ENCODE measurements at places on chromosomes 4 and X.

- DNase-seq: no peak
Measured at GRCh38 chr4:73816814-73817213, 19.7 kb upstream of the CXCL6 start.

GRCh38 chr4:6500481-6501140 lies 28.2 kb upstream of the PPP2R2C start:
- DNase-seq: no peak

DNA sequence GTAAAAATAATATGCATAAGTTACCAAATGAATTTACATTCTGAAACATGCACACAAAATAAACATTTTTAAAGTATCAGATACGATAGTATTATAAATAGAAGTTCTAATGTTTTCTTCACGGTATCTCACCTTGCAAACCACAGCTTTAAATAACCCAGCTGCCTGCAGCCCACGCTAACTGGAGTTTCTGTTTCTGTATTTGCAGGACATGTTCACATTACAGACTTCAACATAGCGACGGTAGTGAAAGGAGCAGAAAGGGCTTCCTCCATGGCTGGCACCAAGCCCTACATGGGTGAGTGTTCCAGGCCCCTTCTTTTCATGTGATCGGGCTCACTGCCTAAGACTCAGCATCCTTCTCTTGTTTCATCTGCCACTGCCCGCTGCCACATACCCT lies 291.7 kb downstream of the EVC2 start:
- no peak for DNase-seq

DNA sequence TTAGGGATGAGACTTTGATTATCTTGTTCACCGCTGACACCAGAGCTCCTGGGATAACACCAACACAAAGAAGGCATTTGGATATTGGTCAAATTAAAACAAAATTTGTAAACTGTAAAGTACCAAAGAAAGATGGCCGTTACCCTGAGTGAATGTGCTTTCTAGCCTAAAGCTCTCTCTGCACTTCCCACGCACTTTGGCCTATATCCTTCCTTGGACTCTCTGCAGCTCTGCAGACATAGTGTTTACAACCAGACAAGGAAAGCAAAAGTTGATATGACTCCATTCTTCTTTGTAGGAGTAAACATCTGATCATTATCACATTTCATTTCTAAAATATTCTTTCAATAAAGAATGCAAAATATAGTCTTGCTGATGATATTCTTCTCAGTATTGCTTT lies 44.8 kb upstream of the PITX2 start:
- no peak for DNase-seq

- no peak for DNase-seq
Measured at GRCh38 chrX:24594501-24594900, 52.6 kb downstream of the PCYT1B start.

GRCh38 chrX:40327085-40327484 lies 229.3 kb upstream of the BCOR start:
- no peak for DNase-seq

DNA sequence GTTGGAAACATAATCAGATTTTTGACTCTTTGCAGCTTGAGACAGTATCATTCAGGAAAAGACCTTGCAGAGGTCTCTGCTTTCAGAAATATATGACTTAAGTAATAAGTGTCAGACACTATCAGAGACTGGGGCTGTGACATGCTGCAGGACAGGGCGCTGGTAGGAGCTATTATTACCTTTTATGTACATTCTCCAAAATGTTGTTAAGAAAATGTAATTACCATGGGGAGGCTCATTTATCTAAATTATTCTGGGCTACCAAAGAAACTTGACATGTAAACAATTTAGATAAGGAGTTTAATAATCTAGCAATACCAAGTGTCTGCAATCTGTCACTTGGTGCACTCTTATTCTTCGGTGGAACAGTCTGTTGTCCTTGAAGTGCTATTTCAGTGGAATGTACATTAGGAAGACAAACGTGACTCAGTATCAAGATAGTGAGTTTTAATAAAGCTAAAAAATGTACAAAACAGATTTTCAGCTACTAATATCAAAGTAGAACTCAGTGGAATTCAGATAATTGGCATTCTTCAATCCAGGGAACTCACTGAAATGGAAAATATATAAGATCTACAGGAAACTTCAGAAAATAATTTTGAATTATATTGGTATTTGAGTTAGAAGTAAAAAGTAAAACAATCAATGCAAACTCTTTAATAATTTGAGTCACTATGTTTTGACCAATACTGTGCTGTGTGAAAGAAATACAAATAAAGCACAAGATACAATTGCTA lies 214.5 kb downstream of the KCNIP4 start:
- DNase-seq: no peak

DNA sequence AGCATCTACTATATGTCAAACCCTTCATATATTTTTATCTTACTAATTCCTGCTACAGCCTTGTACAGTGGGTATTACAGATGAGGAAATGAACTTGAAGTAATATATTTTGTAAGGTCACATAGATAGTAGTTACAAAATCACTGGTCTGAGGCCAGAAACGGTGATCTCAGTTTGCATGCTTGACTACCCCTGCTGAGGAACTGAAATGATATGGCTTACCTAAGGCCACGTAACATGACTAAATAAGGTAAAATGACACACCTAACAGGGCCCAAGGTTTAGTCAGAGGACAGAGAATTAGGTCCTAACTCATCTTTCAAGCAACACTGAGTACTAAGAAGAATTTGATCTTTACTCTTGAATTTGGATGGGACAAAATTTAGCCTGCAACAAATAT lies 1.5 kb upstream of the COMMD8 start:
- DNase-seq: no peak

- DNase-seq: no peak
Measured at GRCh38 chrX:13364230-13364857, 44.5 kb upstream of the ATXN3L start.

- DNase-seq: no peak
Measured at GRCh38 chr4:35237924-35238323, 1006.4 kb downstream of the ARAP2 start.

GRCh38 chr4:67909905-67910584 lies 26.2 kb upstream of the TMPRSS11D start:
- no peak for DNase-seq

DNA sequence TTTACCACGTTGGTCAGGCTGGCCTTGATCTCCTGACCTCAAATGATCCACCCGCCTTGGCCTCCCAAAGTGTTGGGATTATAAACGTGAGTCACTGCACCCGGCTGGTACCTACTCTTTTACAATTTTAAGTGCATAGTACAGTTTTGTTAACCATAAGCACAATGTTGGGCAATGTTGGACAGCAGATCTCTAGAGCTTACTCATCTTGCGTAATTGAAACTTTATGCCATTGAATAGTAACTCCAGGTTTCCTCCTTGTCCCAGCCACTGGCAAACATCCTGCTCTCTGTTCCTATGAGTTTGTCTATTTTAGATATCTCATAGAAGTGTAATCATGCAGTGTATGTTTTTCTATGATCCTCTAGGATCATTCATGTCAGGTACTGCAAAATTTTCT lies 9.3 kb upstream of the CPE start:
- no peak for DNase-seq

DNA sequence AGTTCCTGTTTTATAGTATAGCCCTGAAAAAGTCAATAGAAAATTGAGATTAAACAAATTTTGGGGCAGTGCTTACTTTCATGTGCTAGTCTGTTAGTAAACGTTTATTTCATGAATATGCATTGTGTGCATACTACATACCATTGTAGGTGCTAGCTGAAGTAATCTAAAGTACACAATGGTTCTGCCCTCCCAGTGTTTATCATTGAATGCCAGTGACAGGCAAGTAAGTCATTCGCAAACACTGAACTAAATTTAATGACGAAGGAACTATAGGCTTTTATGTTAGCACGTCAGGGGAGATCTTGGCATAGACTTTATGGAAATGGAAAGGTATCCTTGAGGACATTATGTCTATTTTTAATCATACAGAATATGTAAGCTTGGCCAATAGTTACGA lies 426.9 kb upstream of the EPHA5 start:
- no peak for DNase-seq

GRCh38 chr4:188606635-188607034 lies 467.4 kb downstream of the TRIML1 start:
- no peak for DNase-seq

GRCh38 chr4:5826437-5827107 lies 66.3 kb downstream of the CRMP1 start:
- no peak for DNase-seq

GRCh38 chr4:127759893-127760292 lies 22.2 kb upstream of the HSPA4L start:
- no peak for DNase-seq

DNA sequence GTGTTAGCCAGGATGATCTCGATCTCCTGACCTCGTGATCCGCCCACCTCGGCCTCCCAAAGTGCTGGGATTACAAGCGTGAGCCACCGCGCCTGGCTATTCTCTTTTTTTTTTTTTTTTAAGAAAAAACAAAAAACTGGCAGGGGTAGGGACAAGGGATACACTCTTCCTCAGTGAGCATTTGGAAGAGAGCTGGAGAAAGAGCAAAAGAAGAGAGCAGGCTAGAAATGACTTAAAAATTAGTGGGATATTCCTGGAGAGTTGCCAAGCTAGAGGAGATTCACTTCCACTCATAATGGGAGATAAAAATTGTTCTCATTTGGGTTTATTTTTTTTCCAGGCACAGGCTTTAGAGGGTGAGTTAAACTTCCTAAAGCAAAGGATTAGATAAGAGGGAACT lies 140.0 kb upstream of the SCML1 start:
- DNase-seq: no peak

DNA sequence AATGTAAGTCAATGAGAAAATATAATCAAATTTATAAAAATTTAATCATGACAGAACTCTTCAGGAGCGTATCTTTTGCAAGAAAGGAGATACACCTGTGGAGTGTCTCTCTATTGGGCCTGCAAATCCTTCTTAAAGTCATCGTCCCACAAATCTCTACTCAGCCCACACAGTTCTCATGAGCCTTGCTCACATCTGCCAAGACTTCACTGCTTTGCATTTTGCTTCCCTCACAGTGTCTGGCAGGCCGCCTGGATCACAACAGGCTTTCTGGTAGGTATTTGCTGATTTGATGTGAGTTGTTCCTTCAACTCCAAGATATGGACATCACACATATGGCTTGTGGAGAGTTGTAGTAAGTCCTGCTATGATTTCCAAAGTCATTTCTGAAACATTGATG lies 183.1 kb upstream of the ARX start:
- no peak for DNase-seq

DNA sequence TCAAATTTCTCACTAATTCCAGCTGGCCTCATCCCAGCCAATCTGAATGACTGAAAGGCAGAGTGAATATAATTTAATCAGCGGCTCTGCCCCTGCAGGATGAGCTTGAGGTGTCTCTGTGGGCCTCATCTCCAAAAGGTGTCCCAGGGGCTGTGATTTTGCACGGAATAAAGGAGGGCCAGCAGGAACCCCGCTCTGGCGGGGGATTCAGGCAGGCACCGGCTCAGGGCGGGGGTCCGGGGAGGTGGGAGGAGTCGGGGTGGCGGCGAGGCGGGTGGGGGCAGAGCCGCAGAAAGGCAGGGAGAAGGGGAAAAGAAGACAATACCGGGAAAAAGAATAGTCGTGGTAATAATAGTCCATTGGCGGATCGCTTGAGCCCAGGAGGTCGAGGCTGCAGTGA lies 16.0 kb upstream of the ERCC6L start:
- no peak for DNase-seq

DNA sequence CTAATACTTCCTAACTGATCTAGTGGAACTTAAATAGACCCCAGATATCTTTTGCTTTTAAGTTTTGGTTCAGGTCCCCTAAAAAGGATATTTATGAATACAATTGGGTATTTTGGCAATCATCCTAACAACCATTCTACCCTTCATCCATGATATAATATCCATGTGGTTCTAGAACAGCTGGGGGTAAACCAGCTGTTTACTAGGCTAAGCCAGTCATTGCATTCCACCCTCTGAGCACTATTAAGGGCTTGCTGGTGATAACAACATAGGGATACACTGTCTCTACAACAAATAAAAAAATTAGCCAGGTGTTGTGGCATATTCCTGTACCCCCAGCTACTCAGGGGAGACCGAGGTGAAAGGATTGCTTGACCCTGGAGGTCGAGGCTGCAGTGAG lies 54.8 kb upstream of the MAPK10 start:
- no peak for DNase-seq
